Stimulated activated CD8-positive, alpha-beta memory T cell treated with anti-CD3 and anti-CD28 coated beads, Interleukin-7, amount 100 ng/mL, for 24 hours (primary cell): ENCODE measurements at places on chromosomes 5 and 9.

- DNase-seq, result no peak
Measured at GRCh38 chr5:117204926-117205869, 630.6 kb upstream of the SEMA6A start.

DNA sequence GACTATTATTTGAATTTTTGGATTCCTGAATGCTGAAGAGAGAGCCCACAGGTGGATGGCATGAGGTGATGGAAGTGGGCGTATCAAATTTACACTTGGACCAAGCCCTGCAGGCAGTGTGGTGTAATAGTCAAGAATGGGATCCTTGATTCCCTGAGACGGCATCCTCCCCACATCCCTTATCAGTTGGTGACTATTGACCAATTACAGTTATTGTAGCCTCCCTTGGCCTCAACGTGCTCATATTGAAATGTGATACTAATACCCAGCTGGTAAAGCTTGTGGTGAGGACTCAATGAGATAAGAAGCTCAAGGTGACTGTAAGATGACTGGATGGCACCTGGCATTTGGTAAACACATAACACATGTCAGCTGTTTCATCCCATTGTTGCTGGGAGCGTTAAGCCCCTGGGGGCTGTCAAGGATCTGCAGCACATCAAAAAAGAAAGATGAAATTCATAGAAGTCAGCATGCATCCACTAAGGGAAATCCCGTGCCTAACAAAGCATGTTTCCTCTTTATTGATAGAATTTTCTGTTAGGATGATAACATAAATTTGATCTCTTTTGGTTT is 65.6 kb upstream of the IRX2 start:
- DNase-seq, result no peak

GRCh38 chr9:136539427-136540421 is 6.1 kb downstream of the NOTCH1 start:
- DNase-seq, result peak; percentile 84

DNA sequence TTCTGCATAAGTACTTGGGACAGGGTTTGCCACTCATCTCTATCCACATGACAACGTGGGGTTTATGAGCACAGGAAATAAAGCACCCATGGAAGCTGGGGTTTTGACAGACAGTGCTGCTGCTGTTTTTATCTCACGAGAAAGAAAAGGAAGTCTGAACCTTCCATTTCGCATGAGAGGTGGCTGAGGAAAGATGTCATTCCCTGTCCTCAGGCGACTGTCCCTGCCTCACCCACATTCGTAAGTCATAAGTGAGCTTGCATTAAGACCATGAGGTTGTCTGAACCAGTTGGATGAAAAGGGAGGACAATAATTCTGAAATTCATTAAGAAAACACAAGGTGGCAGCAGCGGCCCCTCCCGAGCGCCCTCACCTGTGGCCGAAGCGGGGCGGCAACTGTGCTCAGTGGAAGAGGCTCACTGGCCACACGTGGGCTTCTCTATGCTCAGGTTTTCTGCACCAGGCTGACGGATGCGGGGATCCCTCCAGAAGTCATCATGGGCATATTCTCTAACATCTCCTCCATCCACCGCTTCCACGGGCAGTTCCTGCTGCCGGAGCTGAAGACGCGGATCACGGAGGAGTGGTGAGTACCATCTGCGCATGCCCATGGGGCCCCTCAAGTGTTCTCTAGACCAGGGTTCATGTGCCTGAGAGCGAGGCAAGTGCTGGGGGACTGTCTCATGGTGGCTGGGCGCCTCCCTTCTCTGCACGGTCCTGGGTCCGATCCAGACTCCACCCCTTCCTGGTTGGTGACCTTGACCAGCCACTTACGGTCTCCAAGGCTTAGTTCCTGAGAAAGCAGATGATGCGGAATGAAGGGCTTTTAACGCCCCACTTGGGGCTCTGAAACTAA is 54.7 kb upstream of the SUSD3 start:
- DNase-seq, result peak; percentile 41

DNA sequence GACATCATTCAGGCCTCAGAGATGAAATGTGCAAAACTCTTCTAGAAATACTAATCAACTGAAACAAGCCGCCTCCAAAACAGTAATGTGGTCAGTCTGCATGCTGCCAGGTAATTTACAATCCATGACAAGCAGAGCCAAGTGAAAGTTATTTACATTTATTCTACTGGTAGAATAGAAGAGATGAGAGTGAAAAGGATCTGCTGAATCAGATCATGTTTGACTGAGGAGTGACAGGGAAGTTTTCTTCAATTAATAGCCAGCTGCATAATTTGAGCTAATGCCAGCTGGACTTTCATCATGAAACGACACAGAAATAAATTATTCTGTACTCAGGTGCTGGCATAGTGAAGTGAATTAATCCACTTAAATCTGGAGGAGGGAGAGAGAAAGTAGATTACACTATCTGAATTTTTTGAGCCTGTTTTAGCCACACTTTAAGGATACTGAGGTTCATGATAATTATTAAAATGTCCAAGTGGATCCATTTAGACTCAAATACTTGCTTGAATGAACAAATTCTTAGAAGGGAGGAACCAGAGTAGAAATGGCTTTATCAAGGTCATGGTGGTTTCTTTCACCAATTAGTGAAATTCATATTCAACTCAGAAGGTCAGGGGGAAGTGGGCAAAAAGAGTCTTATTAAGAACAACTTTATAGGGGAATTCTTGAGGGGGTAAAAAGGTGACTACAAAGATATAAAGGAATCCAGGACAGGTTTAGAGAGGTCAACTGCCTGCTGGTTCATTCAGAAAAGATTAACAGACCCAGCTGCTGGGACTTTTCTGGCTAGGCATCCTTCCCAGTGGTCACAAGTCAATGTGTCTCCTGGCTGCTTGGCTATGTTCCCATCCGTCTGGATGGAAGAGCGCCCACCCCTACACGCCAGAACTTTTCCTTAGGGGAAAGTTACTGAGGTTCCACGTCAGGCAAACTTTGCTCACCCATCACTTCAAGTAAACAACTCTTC is 350.4 kb downstream of the PDE4D start:
- no peak for DNase-seq

DNA sequence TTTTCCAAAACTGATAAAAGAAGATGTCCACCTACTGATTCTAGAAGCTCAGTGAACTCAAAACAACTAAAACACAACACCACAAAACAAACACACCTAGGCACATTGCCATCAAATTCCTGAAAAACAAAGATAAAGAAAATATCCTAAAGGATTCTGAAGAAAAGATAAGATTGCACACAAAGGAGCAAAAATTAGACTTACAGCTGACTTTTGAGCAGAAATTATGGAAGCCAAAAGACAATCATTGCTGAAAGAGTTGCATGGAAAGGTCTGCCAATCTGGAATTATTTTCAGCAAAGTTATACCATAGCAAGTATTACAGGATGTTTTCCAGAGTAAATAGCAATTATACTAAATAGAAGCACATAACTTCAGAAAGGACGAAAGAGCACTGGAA is 128.2 kb upstream of the IRX2 start:
- DNase-seq, result no peak

- no peak for DNase-seq
Measured at GRCh38 chr5:83914199-83914598, 193.5 kb upstream of the HAPLN1 start.

DNA sequence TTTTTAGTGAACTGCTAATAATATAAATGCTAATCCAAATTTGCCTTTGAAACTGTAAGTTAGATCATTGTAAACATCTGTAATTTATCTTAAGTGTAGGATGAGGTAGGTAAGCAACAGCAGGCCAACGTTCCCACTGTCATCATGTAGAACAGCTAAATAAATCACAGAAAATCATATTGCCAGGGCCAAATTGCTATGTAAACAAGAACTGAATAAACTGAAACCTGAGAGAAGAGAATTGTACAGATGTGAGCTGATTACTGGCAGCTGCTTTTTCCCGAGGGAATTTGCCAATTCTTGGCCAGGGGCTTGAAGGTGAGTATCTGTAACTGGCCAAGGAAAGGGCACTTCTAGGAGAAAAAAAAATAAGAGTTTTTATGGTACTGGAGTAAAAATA is 97.6 kb downstream of the CDH10 start:
- no peak for DNase-seq

DNA sequence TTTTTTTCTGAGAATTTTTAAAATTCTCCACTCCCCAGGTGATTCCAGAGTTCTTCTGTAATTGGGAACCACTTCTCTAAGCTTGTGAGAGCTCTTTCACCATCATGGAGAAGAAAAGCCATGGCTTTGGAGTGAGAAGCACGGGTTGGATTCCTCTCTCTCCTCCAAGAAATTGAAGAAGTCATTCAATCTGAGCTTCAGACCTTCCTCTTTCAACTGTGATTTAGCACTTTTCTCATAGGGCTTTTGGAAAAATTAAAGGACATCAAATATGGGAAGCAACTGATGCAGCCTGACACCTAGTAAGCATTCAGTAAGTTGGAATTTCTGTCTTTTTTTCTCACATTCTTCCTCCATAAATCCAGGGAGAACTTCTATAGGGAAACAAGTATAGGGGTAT is 580.4 kb upstream of the KLF4 start:
- no peak for DNase-seq

DNA sequence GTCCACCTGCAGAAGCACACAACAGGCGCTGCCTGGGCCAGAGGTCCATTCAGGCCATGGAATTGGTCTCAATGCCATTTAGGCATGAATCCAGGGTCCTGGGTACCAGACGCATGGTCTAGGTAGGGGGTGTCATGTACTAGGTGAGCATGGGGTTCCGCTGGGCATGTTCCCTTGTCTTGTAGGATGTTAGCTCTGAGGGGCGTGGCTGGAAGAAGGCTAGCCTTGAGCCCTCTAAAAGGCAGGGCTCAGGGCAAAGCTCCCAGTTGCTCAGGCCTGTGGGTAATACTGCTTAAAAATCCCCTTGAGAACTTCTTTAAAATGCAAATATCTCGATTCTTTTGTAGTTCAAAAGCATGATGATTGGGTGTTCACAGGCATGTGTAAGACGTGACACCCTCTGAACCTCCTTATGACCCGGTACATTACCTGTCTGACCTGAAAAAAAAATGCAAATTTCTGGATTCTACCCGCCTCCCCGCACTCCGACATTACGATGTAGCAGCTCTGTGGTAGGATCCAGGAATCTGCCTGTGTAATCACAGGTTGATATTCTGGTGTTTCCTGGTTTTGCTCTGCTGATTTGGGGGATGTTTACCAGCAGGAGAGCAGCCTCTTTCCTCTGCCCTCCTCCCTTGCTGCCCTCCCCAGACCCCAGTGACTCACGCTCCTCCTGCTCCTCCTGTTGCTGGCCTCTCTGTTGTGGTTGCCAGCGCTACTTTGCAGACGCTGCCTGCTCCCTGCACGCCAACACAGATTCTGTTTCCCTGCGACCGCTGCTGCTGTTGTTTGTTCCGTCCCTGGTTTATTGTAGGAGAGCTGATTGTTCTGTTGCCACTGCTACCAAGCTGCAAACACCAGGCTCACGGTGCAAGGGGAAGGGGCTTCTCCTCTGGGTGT is 5.7 kb downstream of the TMC1 start:
- DNase-seq, result peak; percentile 35

DNA sequence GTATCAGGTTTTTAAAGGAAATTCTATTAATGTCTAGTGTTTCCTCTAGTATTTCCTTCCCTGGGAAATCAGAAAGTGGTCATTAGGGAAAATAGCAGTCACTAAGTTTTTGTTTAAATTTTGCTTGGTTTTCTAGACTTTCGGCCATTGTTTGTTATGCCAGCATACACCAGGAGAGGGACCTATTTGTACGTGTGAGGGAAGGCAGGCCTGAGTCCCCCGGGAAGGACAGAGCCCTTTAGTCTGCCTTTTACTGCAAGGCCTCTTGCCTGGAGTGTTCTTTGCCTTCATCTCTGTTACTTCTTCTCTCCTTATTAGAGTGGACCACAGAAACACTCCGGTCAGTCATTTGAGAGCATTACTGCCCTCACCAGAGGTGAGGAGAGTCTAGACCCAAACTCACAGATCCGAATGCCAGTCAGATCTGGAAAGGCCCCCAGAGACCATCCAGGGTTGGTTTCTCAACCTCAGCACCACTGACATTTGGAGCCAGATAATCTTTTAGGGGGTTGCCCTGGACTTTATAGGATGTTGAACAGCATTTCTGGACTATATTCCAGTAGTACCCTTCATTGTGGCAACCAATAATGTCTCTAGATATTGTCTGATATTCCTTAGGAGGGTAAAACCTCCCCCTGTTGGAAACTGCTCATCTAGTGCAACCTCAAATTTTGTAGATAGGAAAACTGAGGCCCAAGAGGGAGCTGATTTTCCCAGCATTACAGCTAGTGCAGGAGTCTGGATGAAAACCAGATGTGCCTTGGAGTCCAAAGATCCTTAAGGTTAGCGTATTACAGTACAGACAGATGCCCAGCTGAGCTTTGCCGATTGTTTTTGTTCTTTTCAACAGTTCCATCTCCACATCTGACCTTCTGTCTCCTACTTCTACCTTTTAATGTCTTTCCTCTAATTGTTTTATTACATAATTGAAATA is 93.0 kb upstream of the NIPAL4 start:
- DNase-seq, result no peak

- no peak for DNase-seq
Measured at GRCh38 chr5:112348387-112348786, 70.7 kb downstream of the EPB41L4A start.

DNA sequence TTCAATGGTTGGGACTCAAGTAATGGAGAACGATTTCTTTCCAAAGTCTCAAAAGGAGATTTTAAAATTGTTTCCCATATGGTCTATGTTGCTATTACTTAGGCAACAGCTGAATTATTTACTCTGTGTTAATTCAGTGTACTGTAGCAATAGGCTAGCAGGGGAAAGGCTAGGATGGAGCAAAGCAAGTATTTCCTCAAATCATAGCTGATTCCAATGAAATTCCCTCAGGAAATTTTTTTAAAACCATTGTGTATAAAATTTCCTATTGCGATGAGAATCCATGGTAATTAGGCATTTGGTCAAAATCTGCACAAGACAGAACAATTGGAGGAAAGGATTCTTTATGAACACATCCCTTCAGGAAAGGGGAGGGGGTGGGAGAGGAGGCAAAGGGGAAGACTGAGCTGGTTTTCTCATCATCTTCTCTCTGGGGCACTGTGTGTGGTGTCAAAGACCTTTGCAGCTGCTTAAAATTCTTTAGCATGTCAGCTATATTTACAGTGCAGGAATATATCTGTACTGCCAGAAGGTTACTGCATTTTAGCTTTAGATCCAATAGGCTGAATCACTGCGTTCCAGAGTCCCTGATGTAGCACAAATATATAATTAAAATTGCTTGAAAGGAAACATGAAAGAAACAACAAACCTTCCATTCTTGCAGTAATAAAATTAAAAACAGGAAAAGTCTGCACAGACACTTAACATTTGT is 95.3 kb downstream of the ZNF608 start:
- DNase-seq, result no peak

GRCh38 chr5:179780362-179780761 is 13.4 kb upstream of the LTC4S start:
- no peak for DNase-seq

DNA sequence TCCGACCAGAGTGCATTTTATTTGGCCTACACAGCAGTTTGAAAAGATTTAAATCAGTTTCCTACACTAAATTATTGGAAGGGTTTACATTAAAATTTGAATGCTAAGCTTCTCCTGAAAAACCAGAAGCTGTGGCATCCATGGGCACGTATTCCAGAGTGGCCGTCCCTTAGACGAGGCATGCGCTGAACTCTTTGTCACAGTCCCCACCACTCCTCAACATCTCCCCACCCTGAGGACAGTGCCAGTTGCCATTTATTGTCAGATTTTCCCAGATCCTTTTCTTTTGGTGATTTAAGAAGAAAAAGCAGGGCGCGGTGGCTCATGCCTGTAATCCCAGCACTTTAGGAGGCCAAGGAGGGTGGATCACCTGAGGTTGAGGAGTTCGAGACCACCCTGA is 39.9 kb upstream of the UNC5A start:
- DNase-seq, result no peak
